ENCODE measurements at places on chromosomes 16 and 17. TPM values are rescaled to one million over a fixed set of nuclear protein-coding genes. Genes with fewer than 3 reads are reported as not detected.

Gene CIITA
- total RNA-seq, result 0.78 TPM

Gene TPSG1
- not detected for total RNA-seq

Gene CCL17
- total RNA-seq, result not detected

Gene DNAH3
- total RNA-seq, result under 0.01 TPM

Gene EXOC3L1
- total RNA-seq, result not detected

Gene GPR139
- not detected for total RNA-seq

Gene SEZ6L2
- total RNA-seq, result 0.73 TPM

Gene TPPP3
- 0.98 TPM for total RNA-seq

Gene SREBF1
- 124 TPM for total RNA-seq

Gene DNAI2
- not detected for total RNA-seq

Gene NUPR1
- 7.2 TPM for total RNA-seq

Gene ACOX1
- 42.6 TPM for total RNA-seq

Gene SDK2
- 0.37 TPM for total RNA-seq

Gene HSD17B2
- total RNA-seq, result not detected

Gene PLXDC1
- total RNA-seq, result 0.73 TPM

Gene TTLL6
- total RNA-seq, result not detected

Gene HBZ
- not detected for total RNA-seq

Gene LAT
- total RNA-seq, result 1.2 TPM

Gene P2RX1
- total RNA-seq, result not detected

Gene SNX20
- total RNA-seq, result not detected

Gene TEKT1
- total RNA-seq, result not detected

Gene NOMO2
- 81.2 TPM for total RNA-seq

Gene GAS2L2
- total RNA-seq, result not detected

Gene MMP15
- total RNA-seq, result 2.7 TPM

Gene CNTNAP1
- total RNA-seq, result 15.8 TPM

Gene CCL1
- not detected for total RNA-seq

Gene CHST6
- total RNA-seq, result 0.37 TPM

Gene KRT32
- not detected for total RNA-seq

Gene PMFBP1
- 0.78 TPM for total RNA-seq

Gene CDRT15
- not detected for total RNA-seq

Gene FA2H
- total RNA-seq, result not detected

Gene SOX15
- 0.20 TPM for total RNA-seq

Gene NHLRC4
- 0.59 TPM for total RNA-seq

Gene G6PC3
- total RNA-seq, result 42.6 TPM

Gene NPIPB8
- total RNA-seq, result 0.39 TPM

Gene CD300A
- total RNA-seq, result not detected

Gene ZNF385C
- not detected for total RNA-seq

Gene NRN1L
- not detected for total RNA-seq

Gene ULK2
- 16.0 TPM for total RNA-seq

Gene GOT2
- 37.3 TPM for total RNA-seq

Gene IRX3
- total RNA-seq, result 5.1 TPM

Gene AP2B1
- total RNA-seq, result 97.2 TPM

Gene CLUH
- 76.1 TPM for total RNA-seq

Gene BCL6B
- under 0.01 TPM for total RNA-seq

Gene EPN3
- total RNA-seq, result under 0.01 TPM

Gene ARHGAP23
- total RNA-seq, result 16.9 TPM

Gene HOXB6
- 8.8 TPM for total RNA-seq

Gene DBF4B
- 9.4 TPM for total RNA-seq

Gene TP53TG3
- total RNA-seq, result not detected

Gene FNDC8
- not detected for total RNA-seq

Gene GOSR1
- total RNA-seq, result 18.7 TPM

Gene SCGB1C2
- total RNA-seq, result not detected

Gene KRTAP1-5
- total RNA-seq, result 1.6 TPM

Gene CX3CL1
- total RNA-seq, result not detected

Gene RNF112
- 1.5 TPM for total RNA-seq

Gene OR3A3
- not detected for total RNA-seq

Gene CCL2
- total RNA-seq, result 6.1 TPM

Data from subcutaneous preadipocyte (primary cell).